ENCODE measurements at places on chromosomes 12 and 14.

DNA sequence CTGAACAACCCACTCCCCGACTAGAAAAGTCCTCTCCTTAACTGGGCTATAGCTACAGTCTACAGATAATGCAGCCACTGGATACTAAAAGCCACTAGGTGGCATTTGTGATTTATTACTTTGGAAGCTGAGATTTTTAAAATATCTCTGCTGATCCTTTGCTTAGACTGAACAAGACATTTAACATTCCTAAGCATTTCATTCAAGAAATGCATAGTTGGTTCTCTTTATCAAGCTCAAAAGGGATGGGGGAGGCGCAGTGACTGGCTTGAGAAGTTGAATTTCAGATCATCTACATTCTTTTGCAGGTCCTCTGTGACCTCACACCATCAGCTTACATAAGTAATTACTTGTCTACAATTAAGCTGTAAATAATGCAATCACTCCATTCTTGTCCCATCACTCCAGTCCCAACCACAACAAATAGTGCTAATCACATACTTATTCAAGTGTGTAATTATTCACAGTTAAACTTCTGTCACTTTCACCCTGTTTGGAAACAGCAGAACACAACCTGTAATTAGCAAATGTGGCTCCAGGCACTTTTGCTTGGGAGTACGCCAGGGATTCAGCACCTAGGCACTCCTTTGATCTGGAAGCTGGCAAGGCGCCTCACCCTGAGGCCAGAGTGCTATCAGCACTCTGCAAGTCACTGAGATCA is 203.6 kb downstream of the NOVA1 start:
- peak; percentile 69 for DNase-seq

- no peak for DNase-seq
Observed at GRCh38 chr12:66061076-66061475, 69.5 kb downstream of the LLPH start.

DNA sequence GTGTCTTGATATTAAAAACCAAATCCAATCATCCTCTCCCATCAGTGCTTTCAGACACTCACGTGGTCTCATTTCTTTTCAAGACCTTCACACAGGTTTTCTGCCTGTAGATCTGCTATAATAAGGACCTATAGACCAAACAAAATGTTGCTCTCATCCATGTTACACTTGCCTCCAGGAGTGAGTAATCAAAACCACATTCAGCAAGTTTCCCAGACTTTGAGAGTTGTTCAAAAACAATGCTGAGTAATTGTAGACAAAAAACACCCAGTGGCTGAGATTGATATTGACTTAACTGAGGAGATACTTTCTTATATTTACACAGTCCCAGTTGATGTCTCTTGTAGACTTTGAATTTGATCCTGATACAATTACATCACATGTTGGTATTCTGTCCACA is 383.1 kb downstream of the TMEM132D start:
- no peak for DNase-seq

DNA sequence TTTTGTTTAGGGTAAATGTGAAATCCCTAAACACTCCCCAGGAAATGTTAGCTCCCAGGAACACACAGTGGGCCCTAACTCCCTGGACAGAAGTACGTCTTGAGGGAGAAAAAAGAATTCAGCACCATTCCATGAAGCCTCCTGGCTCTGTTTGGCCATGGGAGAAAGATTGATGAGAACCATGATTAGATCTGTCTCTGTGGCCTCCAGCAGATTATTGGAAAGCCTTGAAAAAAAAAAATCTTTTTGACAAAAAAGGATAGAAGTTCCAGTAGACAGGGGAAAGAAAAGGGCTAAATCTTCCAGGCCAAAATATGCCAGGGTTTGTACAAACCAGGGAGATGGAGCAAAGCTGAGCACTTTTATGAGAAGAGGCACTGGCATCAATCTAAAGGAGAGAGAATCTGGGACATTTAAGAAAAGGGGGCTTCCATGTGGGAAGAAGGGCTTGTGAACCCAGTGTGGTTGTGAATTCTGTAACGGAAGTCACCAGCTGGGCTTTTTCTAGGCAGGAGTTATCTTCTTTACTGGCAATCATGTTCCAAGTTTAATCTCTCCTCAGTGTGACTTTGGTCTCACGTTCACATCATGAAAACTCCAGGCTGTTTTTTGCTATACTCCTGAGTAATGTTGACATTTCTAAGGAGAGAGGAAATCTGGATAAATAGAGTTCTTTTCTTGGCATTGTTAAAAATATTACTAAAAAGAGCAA is 426.7 kb downstream of the RAD51B start:
- DNase-seq: peak; percentile 67

DNA sequence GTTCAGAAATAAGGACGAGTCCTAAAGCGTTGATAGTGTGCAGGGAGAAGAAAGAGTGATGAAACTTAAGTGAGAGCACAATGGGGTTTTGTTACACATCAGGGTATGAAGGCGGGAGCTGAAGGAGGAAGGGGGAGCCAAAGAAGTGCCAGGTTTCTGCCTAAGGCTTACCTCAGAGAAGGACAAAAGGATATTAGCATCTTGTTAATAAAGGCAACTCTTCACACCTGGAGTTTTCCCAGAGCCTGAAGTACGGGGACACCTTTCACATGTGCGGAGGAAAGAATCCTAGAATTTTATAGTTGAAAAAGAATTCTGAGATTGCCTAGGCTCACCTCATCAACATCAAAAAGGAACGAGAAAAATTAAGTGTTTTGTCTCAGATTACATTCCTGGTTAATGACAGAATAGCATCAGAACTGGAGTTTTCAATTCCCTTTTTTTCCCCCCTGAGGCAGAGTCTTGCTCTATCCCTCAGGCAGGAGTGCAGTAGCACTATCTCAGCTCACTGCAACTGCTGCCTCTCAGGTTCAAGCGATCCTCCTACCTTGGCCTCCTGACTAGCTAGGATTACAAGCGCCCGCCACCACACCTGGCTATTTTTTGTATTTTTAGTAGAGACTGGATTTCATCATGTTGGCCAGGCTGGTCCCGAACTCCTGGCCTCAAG is 2.2 kb upstream of the SAV1 start:
- DNase-seq: no peak

GRCh38 chr12:46609273-46609623 is 216.5 kb downstream of the SLC38A4 start:
- DNase-seq: no peak

DNA sequence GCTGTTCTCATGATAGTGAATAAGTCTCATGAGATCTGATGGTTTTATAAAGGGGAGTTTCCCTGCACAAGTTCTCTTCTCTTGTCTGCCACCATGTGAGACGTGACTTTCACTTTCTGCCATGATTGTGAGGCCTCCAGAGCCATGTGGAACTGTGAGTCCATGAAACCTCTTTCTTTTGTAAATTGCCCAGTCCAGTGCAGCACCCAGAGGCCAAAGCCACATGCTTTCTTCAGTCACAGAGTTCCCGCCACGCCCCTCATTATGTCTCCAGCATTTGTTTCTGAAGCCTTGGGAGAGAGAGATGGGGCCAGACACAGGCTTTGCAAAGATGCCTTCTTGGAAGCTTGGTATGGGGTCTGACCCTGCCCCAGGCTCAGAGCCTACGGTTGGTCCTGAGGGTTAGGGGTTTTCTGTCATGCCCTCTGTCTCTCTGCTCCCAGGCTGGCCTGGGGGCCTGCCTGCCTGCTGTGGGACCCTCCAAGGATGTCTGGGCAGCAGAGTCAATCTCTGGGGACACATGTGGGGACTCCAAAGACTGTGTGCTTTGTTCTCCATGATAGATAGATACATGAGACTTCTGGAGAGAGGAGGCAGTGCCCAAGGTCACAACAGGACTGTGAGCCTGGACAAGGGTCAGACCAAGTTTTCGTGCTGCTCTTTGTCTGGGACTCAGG is 114.1 kb upstream of the PRMT8 start:
- DNase-seq: no peak

Data from fibroblast of pulmonary artery (primary cell).